ENCODE measurements at places on chromosomes 7 and 10.

- no peak for DNase-seq
Measured at GRCh38 chr7:158353606-158354570, 233.7 kb downstream of the PTPRN2 start.

GRCh38 chr7:88169717-88170320 lies 50.0 kb downstream of the SRI start:
- peak; percentile 4 for DNase-seq

GRCh38 chr7:3722396-3722922 lies 421.4 kb downstream of the SDK1 start:
- DNase-seq: peak; percentile 14

DNA sequence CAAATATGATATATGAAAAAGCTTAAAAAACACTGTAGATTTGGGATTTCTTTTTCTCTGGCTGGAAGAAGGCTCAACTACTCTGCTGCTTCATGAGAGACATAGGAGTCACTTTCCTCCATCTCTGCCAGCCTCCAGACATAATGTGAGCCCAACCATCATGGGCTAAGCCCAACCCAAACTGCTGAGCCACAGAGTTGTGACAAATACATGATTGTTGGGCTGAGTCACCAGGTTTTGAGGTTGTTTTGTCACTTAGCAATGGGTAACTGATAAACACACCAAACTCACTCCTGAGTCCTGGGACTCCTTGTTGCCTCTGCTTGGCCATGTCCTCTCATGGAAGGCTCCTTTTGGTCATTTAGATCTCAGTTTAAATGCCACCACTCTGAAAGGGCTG lies 381.8 kb upstream of the FZD8 start:
- no peak for DNase-seq

DNA sequence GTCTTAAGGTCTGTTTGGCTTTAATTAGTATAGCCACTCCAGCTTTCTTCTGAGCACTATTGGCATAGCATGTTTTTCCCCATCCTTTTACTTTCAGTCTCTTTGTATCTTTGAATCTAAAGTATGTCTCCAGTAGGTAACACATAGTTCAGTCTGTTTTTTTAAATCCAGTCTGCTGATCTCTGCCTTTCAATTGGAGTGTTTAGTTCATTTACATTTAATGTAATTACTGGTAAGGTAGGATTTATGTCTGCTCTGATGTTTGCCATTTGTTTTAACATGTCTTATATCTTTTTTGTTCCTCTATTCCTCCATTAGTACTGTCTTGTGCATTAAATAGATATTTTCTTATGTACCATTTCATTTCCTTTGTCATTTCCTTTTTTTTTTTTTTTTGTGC lies 72.5 kb downstream of the EXOC6 start:
- DNase-seq: no peak

GRCh38 chr10:69851306-69851705 lies 49.6 kb downstream of the COL13A1 start:
- no peak for DNase-seq

DNA sequence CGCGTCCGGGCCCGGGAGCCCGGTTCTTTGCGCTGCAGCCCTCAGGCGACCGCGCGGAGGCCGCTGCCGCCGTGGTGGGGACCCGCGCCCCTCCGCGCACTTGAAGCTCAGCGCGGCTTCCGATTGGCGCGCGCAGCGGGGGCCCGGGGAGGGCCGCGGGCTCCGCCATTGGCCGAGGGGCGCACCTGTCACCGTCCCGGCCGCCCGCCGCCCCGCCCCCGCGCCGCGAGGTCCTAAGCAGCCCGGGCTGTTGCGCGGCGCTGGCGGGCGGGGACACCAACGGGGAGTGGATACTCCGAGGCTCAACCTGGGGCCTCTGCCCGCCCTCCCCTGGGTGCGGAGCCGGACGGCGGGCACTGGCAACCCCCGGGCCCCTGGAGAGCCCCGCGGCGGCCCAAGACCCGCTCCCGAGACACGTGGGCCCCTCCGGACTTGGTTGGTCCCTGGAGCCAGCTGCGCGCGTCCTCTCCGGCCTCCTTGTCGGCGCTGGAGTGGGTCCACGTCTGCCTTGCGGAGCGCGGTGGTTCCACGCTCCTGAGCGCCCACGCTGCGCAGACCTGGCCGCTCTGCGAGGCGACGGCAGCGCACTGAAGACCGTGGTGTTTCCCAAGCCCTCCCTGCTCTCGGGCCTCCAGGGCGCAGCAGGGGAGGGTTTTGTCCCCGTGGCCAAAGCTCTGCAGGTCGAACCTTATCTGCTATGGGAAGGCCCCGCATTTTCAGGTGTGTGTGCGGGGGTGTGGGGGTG lies at the start of gene MNX1:
Gene MNX1 (minus strand): TSS at position 76 of the 745 bp plus-strand sequence. CDS start 313 bp downstream, outside the sequence.
- peak; percentile 17 for DNase-seq

GRCh38 chr10:18236756-18237155 lies 96.5 kb downstream of the CACNB2 start:
- DNase-seq: no peak

- no peak for DNase-seq
Measured at GRCh38 chr7:92696584-92696983, 106.4 kb upstream of the FAM133B start.

DNA sequence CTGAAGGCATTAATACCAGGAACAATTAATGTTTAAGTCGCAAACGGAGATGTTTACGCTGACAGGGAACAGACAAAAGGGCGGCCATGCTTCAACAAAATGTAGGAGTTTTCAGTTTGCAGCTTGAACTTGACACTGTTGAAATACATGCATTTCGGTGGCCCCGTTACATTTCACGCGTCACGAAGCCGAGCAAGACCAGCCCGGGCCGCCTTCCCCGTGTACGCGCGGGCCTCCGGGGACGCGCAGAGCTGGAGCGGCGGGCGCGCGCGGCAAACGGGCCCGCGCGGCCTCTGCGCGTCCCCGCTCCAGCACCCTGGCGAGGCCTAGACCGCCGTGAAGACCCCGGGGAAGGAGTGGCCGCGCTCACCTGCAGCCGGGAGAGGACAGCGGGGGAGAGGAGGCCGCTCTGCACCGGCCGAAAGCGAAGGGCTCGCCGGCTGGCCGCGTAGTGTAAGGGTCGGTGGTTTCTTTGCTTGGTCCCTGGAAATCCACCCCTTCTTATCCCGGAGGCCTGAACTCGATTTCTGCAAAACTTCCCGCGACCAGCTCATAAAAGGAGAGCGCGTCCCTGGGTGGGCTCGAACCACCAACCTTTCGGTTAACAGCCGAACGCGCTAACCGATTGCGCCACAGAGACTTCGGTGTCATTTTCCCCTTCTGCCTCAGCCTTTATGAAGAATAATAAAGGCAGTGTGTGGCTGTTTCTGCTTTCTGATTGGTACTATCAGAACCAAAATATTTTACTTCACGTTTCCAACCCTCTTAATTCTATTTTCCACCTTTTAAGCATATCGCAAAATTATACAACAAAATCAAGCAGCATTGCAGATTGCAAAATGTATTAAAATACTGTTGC lies 11.4 kb upstream of the EBLN1 start:
- DNase-seq: peak; percentile 94

DNA sequence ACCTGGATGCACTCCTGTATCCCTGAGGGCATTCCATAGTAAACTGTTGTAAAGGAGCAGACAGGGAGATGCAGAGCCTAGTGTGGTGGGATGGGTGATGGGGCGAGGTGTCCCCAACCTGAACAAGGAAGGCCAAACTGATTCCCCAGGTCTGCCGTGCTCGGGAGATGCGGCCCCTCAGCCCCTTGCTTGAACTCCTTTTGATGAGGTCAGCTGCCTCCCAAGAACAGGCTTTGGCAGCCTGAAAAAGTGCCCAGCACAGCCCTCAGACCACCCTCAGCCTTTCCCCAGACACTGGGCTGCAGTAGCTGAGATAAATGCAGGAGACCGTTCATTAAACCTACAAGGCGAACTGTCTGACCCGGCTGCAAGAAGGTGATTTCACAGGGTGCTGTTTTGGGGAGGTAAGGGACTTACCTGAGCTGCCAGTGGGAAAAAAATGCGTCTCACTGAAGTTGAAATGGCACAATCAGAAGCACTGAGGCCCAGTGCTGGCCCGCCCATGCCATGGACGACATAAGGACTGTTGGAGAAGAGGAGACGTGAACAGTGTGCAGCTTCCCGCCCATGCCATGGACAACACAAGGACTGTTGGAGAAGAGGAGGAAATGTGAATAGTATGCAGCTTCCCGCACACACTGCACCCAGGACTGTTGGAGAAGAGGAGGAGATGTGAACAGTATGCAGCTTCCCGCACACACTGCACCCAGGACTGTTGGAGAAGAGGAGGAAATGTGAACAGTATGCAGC lies 148.4 kb upstream of the FAM20C start:
- DNase-seq: no peak

- DNase-seq: no peak
Measured at GRCh38 chr10:125007436-125007835, 65.5 kb downstream of the ZRANB1 start.

GRCh38 chr7:105723572-105723971 lies 142.3 kb upstream of the EFCAB10 start:
- no peak for DNase-seq

DNA sequence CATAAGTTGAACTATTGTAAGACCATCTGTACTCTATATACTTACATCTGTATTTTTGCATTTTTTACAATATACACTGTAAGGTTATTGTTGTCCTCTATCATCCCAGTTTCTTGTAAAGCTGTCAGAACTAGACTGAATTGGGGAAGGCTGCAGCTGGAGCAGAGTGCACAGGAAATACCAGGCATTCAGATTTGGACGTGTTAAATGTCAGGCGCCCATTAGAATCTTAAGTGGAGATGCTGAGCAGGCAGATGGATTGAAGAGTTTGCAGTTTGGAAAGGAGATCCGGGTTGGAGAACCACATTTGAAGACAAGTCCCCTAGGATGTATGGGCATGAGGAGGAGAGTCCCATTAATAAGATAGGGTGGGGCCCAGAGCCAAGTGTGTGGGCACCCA lies 40.4 kb downstream of the MTURN start:
- DNase-seq: no peak

GRCh38 chr10:44647877-44648542 lies 263.1 kb upstream of the CXCL12 start:
- DNase-seq: no peak

- no peak for DNase-seq
Measured at GRCh38 chr10:6938384-6938783, 358.3 kb upstream of the PRKCQ start.

GRCh38 chr10:29611781-29612381 lies 22.9 kb downstream of the SVIL start:
- no peak for DNase-seq

DNA sequence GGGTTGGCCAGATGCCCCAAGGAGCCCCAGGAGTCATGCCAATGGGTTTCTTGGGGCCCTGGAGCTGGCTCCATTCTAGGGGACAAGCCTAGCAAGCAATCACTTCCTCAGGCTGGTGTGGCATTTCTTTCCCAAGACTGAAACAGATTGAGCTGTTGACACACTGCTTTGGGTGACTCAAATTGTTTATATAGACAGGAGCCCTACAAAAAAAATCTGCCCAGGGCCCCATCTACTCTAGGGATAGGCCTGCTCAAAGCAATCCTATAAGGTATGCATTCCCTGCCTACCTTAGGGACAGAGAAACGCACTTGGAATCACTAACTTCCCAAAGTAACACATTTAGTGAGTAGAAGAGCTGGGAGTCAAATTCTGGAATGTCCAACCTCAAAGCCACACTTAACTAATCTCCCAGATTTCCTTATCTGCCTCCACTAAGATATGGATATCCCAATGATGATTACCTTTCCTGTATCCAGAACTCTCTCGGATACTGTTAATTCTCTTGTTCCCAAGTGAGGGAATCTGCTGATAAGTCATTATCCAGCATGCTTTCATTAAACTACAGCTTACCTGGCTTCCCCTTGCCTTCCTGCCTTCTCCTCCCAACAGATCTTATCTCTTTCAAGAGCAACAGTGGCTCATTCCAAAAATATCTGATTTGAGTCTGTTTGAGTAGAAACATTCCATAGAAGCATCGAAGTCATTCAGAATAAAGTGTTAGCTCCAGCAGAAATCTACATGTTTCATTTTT lies 3.1 kb downstream of the ABLIM1 start:
- DNase-seq: no peak

DNA sequence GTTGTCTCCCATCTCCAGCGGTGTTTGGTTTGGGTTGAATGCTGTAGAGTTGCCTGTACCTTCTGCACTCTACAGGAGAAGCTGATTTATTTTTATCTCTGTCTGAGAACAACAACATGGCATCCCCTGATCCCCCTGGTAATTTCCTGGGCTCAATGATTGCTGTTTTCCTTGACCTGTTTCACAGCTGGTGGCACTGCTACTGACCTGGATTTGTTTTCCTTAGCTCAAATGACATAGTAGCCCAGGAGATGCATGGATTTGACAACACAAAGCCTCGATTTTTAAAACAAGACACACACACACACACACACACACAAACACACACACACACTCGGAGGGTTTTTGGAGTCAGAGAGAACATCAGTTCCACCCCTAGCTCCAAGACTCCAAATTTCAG lies 301.6 kb downstream of the NRG3 start:
- no peak for DNase-seq

- no peak for DNase-seq
Measured at GRCh38 chr10:11197266-11197712, 179.6 kb downstream of the CELF2 start.

DNA sequence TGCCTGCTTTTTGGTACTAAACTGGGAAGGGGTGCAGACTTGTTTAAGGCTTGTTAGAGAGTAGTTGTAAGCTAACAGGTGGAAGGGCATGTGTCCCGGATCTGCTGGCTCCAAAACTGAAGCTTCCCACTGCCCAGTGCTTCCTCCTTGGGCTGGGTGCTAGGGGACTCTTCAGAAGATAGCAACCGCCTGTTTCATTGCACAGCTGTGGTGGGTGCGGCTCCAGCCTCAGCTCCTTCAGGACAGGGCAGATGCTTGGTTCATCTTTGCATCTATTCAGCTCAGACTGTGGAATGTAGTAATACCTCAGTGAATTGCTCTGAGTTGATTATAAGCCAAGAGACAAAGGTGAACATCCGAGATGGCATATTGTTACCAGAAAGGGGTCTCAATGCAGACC lies 527.1 kb downstream of the TYW1 start:
- no peak for DNase-seq

DNA sequence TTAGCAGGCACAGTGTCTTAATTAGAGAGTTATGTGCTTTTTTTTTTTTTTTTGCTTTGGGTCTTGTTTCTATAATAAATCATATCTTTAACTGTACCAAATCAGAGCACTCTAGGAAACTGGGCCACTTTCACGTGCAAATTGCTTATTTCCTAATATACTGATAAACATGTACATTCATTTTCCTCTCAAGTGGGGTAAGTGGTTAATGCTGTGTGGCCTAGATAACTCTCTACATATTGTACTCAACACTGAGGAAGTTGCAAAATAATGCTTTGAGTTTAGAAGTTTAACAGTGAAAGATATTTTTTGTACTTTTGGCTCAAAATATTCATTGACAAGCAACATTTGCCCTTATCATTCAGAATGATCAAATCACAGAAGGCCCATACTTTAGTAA lies 115.9 kb upstream of the IFRD1 start:
- no peak for DNase-seq

DNA sequence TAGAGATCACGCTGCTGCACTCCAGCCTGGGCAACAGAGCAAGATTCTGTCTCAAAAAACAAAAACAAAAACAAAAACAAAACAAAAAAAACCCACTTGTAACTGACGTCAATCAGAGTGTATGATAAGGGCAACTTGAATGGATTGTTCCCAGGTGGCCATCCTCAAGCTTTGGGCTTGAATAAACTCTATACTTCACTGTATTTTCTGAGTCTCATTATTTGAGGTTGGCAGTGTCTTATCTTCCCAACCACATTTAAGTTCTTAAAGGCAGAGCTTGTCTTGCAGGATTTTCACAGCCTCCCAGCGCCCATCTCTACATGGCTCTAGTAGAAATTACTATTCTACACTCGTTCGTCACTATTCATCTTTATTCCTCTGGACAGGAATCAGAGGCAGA lies 5.1 kb upstream of the OAT start:
- DNase-seq: no peak
